Eye (tissue), 1 donor: ENCODE measurements at places on chromosomes 13 and 19.

- DNase-seq, result no peak
Measured at GRCh38 chr13:99275093-99275469, 16.9 kb upstream of the GPR18 start.

GRCh38 chr19:42965176-42965575, 28.2 kb upstream of the PSG7 start:
- DNase-seq, result peak; percentile 8

DNA sequence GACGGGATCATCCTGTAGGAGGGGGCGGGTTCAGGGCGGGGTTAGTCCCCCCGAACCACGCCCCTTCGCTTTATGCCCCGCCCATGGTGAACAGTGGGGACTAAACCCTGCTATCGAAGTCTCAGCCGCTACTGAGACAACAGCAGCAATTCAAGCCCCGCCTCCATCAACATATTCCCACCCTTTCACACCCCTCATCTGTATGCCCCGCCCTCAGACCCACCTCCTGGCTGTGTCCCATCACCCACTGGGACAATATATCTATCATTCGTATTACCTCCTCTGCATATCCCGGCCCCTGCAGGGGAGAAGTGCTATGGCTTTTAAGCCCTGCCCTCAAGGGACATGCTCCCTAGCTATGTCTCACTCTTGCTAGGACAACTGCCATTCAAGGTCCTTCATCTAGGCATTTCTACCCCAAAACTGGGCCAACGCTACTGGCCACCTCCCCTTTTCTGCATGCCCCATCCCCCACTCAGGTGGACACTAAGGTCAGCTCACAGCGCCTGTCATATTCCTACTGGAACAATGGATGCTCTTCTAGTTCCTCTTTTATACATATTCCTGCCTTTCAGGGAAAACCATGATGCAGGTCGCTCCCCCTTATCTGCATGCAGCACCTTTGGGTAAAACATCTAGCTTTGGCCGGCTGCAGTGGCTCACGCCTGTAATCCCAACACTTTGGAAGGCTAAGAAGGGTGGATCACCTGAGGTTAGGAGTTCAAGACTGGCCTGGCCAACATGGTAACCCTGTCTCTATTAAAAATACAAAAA, 11.9 kb downstream of the LRFN1 start:
- DNase-seq, result peak; percentile 58

DNA sequence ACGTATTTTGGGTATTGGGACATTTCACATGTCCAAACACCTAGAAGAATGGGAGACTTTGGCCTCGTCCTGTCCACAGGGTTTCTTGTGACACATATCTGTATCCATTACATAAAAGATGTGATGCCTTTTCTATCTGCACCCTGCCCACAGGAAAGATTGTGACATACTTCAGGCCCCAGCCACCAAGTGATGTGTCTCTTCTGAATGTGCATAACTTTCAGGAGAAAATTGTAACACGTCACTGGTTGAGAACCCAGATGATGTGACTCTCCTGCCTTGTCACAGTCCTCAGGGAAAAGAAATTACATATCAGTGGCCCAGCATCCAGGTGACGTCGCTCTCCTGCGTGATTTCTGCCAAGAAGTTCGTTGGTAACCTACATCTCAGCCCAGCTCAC, 21.0 kb upstream of the ZNF681 start:
- no peak for DNase-seq

DNA sequence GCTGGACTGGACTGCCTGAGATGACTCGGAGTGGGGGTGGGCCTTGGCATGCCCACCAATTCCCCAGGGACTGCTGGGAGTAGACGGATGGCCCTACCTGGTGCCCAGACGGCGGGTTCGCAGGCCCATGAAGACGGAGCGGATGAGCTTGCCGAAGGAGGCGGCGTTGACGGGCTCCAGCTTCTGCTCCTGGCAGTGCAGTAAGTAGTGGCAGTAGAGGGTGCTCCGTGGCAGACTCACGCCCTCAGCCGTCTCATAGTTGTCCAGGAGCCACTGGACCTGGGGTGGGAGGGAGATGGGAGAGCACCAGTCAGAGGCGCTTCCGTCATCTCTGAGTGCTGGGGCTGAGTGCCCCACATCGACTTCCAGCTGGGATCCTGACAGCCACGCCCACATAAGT, 17.6 kb downstream of the DCAF15 start:
- no peak for DNase-seq

DNA sequence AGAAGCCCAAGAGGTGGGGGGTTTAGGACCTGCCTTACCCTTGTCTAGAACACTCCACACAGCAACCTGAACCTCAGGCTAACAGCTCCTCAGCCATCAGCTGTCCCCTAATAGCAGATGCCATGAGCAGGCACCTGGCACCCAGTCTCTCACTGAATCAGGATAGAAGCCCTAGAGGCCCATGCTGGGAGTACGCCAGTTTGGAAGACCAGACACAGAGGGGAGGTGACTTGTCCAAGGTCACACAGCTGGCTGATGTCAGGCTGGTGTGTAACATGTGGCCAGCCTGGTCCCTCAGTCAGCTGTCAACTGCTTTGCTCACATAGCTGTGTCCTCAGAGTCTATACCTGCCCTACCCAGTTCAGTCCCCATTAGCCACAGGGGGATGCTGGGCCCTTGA, 12.8 kb upstream of the SAMD1 start:
- DNase-seq, result no peak

DNA sequence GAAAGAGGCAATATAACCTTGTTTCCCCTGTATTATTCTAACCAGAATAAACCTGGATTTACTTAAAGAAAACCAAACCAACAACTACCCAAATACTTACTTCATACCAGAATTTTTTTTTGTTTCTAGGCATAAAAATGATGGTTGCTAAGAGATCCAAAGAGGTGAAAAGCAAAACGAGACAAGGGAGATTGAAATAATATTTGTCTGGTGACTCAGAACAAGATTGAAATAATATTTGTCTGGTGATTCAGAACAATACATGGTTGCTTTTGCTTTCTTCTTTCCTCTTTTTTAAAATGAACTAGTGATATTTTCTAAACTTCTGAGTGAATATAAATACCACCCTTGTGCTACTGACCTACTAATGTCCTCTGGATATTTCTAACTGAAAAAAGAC, 592.9 kb downstream of the KCTD12 start:
- no peak for DNase-seq

- peak; percentile 73 for DNase-seq
Measured at GRCh38 chr19:48368936-48369335, 4.8 kb downstream of the SYNGR4 start.

GRCh38 chr13:46475541-46475991, 77.4 kb upstream of the LRCH1 start:
- peak; percentile 11 for DNase-seq

DNA sequence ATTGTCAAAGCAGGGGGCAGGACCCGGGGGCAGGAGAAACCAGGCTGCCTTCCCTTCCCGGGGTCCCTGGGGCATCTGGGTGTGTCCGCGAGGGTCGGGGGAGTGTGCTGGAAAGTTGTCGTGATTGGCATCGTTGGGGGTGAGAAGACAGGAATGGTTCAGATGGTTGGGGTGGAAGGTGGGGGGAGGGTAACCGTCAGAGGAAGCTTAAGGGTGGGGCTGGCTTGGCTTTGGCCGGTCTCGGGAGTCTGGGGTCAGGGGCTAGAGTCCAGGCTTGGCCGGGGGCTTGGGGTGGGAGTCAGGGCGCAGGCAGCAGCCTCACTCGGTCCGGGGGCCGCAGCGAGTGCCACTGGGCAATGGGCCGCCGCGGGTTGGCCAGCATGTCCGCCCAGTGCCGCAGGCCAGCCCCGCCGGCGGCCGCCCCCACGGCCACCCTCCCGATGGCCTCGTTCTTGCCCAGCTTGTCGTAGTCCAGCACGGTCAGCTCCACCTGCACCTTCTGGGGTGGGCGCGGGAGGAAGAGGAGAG, 6.8 kb upstream of the DNAAF3 start:
- DNase-seq, result no peak

DNA sequence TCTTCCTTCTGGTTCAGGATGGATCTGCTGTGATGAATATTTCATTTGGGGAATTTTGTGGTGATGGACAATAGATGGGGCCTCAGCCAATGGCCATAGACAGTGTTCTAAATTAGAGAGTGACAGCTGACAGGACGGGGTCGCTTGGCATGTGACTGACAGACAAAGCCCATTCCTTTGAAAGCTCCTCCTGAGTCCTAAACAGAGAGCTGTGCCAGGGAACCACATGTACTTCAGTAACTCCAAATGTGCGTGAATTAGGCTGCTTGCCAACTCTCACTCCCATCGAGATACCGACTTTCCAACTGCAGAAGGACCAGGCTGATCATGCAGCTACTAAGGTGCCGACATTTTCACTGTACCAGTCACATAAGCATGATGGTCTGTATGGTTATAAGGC, 187.7 kb downstream of the SHISA2 start:
- no peak for DNase-seq

- DNase-seq, result peak; percentile 90
Measured at GRCh38 chr19:54430306-54431254, 15.3 kb downstream of the TTYH1 start.

GRCh38 chr19:48632692-48633147, 4.5 kb downstream of the DBP start:
- DNase-seq, result no peak

- no peak for DNase-seq
Measured at GRCh38 chr13:79190932-79191331, 215.1 kb downstream of the RBM26 start.

DNA sequence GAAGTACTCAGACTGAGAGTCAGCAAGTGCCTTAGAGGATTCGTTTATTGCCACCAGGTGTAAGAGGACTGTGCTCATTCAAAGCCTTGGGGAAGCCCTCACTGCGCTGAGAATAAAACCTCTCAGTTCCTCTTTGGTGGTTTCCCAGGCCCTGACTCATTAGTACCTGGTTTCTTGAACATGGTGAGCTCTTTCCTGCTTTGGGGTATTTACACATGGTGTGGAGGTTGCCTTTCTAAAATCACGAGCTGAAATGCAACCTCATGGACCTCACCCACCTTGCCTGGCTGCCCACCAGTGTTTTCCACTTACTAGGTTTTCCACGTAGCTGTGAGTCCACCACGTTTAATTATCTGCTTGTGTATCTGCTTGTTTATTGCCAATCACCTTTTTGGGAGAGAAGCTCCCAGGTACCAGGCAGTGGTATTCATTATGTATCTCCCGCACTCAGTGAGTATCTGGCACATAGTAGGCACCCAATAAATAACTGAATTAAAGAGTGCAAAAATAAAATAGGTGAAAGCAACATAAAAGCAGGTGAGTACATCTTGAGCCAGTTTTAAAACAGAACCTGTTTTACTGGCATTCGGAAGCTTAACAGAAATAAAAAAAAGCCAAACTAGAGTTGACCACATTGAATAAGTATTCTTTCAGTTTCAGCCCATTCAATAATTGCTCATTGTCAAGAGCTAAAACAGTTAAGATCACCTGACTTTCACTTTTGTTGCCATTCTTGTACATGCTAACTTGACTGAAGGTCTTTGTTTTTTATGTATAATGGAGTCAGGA, 533.0 kb downstream of the MYO16 start:
- no peak for DNase-seq

- DNase-seq, result peak; percentile 46
Measured at GRCh38 chr13:51230477-51231105, 8.4 kb downstream of the FAM124A start.

GRCh38 chr13:40586886-40587565, 79.4 kb downstream of the FOXO1 start:
- no peak for DNase-seq

DNA sequence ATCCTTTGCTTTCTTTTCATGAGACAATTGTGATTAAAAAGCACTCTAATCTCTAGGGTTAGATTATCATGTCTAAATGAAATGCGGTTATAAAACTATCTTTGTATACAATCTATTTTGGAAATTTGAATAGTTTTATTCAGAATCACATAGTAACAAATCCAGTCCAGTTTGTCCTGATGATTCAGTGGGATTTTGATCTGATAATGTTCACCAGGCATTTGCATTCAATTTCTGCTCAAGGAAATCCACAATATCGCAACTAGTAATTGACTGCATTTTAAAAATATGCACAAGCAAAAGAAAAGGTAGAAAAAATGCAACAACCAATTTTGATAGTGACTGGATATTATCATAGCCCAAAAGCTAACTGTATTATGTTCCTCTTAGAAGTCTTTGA, 63.8 kb downstream of the ITGBL1 start:
- DNase-seq, result no peak

GRCh38 chr13:23460309-23460708, 26.8 kb upstream of the SACS start:
- DNase-seq, result no peak

DNA sequence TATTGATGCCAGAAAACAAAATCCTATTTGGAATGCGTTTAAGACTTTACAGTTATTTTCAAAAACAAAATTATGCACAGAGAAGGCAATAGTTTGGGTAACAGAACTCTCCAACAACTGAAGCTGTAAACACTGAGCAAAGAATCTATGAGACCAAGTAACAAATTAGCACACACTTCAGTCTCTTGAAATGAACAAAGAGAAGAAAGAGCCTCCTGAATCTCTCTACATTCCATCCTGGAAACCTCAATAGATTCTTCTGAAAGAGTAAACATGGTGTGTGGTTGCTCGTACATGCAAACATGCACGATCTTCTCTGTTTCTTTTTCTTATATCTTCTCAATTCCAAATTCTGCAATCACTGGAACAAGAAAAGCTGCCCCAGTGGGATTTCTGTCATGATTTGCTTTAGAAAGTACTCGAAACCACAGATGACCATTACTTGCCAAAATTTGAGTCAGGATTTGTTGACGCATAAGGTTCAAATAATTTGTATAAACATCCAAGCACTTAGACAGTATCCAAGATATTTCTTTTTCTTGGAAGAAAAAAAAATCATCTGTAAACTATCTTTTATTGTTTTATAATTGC, 137.9 kb upstream of the DACH1 start:
- DNase-seq, result peak; percentile 50

GRCh38 chr19:37936166-37936565, 29.2 kb downstream of the SIPA1L3 start:
- DNase-seq, result no peak

GRCh38 chr19:45404557-45405434, at the start of gene PPP1R13L:
Gene PPP1R13L (minus strand): TSS chr19:45405069. CDS start chr19:45398318, 6,751 bp downstream.
- no peak for DNase-seq
